Kidney (tissue), 22 donors: ENCODE measurements at places on chromosomes 1 and 21.
A peak's percentile ranks its signal among the peaks of the same experiment; 100 is the strongest.

GRCh38 chr1:156704930-156705320, 458 bp downstream of the CRABP2 start:
- DNase-seq = peak; percentile 83

DNA sequence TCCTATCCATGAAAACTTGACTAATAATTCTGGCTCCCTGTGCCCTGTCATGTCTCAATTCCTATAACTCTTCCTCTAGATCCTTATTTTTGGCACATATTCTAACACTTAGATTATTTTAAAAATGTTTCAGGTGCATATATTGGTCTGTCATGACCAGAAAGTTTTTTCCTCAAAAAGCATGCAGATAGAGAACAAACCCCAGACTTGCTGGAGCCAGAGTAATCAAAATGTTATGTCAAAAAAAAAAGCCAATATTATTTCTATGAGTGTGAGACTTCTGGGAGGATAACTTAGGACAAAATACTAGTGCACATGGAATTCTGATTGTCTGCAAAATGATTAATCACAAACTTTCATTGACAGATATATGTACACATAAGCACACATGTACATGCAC, 135.1 kb upstream of the MROH9 start:
- DNase-seq = no peak

GRCh38 chr1:94734963-94735901, 84.9 kb upstream of the SLC44A3 start:
- peak; percentile 89 for DNase-seq

- DNase-seq = peak; percentile 93
These were observed at the start of gene S1PR1 for GRCh38 chr1:101236516-101237228. TSS of gene S1PR1 (plus strand) at chr1:101237019. CDS start at chr1:101238985, 1,966 bp downstream.

GRCh38 chr1:15070145-15070748, 83.3 kb upstream of the TMEM51 start:
- DNase-seq = no peak

DNA sequence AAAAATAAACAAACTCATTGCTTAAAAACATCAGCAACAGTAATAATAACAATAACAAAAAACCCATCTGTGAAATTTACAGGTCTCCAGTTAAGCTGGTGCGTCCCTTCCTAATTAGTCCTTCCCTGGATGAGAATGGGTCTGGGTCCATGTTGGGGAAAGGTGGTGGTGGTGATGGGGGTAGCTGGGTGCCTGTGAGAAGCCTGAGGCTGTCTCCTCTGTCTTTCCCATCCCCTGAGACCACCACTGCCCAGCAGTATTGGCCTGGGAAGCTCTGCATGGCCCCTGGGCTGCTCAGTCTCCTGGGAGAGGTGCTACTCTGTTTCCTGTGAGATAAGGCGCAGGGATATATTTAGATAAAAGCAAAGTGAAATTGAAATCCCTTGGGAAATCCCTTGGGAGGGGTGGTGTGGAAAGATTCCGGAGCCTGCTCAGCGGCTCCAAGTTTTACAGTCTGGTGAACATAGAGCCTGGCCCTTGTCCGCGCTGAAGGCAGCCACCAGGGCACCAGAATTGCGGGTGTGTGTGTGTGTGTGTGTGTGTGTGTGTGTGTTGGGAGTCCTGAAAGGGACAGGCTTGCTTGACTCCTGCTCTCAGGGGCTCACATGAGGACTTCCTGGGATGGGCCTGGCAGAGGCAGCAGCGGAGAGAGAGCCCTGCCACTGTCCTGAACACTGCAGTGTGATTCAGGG, 150.2 kb downstream of the FOXD2 start:
- DNase-seq = peak; percentile 71
